ENCODE measurements at places on chromosomes 7 and 10.

DNA sequence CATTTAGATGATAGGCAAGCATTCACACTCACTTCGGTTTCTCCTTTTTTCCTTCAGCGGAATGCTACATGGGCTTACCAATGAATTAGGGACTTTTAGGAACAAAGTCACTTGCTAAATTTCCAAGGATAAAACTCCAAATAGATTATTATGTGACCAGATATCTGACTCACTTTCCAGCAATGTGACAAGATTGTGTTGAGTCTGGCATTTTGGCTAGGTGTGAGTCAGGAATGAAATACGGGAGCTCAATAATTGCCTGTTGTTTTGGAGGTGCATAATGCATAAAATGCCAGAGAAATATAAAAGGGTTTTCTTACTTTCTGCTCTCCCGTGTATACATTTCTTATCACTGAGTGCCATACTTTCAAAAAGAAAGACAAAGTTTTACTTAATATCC is 721.1 kb downstream of the KCNMA1 start:
- no peak for DNase-seq

GRCh38 chr7:30708412-30708811 is 26.2 kb upstream of the CRHR2 start:
- DNase-seq: no peak

- DNase-seq: no peak
These were observed 5.7 kb upstream of the ARPC1B start for GRCh38 chr7:99368750-99369389.

DNA sequence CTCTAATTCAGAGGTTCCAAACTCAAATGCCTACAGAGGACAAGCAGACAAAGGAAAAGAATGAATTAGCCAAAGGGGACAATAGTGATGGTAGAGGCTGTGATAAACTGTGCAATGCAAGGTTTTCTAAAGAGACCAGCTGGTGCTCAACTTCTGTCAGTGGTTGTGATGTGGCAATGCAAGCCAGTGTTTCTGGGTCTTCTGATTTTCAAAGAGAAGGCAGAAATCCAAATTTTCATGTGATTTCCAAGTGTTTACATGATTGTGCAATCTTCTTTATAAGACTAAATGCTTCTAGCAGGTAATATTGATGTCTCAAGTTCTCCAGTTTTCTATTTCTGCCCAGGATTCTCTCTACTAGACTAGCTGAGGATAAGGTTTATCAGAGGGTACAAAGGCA is 135.9 kb downstream of the PCDH15 start:
- DNase-seq: no peak

- no peak for DNase-seq
These were observed 168.0 kb upstream of the ZNF32 start for GRCh38 chr10:43816351-43817321.

DNA sequence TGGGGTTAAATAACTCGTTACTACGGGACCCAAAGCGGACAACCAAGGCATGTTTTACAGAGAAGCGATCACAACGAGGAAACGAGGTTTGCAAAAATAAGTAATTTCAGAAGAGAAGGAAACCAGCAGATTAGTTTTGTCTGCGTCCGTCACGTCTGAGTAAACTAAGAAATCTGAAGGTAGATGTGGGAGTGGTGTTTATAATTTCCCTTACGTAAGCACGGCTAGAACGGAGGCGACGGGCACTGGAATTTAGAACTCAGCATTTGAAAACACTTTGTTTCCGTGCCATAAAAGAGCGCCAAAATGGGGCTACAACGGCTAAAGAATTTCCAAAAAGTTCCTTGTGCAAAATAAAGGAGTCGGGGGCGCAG is 718 bp upstream of the UMAD1 start:
- DNase-seq: no peak

- no peak for DNase-seq
These were observed 7.4 kb upstream of the GNA12 start for GRCh38 chr7:2851497-2851896.

GRCh38 chr7:47422611-47423010 is 159.3 kb downstream of the TNS3 start:
- no peak for DNase-seq

DNA sequence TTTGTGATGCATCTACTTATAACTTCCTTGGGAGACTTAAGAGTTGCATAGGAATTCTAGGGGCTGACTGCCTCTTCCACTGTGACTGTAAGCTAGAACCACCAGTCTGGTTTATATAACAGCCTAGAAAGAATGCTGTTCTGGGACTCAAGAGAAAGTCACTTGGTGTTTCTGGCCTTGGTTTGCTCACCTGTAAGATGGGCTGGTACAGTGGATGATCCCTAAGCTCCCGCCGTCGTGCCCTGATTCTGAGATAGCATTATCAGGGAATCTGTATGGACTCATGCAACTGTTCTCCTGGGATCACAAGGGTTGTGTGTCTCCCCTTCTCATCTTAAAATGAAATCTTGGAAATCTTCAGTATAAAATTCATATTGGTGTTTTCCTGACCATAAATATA is 100.6 kb downstream of the LYZL1 start:
- DNase-seq: no peak

GRCh38 chr7:77453531-77453930 is 37.4 kb upstream of the GSAP start:
- DNase-seq: no peak

DNA sequence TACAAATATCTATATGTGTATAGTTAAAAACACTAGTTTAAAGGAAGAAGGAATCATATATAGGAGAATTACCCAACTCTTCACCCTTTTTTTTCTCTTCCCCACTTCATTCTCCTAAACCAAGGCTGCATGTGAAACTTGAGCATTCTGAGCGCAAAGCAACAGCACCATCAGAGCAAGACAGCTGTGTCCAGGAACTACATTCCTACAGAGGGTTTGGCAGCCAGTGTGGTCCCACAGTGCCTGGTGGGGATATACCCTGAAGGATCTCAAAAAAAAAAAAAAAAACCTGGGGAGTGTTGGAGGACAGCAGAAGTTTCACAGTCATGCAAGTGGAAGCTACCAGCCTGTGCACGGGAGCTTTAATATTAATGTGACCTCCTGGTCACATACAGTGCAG is 310.4 kb downstream of the CTNNA3 start:
- no peak for DNase-seq
